ENCODE measurements at places on chromosomes 12 and 14.
A peak's percentile ranks its signal among the peaks of the same experiment; 100 is the strongest.

DNA sequence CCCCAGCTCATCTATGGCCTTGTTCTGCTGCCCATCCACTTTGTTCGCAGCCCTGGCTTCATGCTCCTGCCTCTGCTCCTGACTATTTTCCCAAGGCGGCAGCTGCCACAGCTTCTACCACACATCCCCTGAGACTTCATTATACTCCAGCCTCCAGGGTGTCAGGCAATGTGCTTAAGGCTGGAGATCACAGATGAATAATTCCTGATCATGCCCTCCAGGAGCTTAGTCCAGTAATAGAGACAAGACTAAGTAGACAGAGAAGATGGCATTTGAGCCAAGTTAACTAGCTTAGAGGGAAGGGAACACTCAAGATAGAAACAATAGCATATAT, 7.1 kb downstream of the TAPBPL start:
- no peak for DNase-seq

GRCh38 chr12:1972260-1972659, 32.0 kb downstream of the DCP1B start:
- peak; percentile 59 for DNase-seq

DNA sequence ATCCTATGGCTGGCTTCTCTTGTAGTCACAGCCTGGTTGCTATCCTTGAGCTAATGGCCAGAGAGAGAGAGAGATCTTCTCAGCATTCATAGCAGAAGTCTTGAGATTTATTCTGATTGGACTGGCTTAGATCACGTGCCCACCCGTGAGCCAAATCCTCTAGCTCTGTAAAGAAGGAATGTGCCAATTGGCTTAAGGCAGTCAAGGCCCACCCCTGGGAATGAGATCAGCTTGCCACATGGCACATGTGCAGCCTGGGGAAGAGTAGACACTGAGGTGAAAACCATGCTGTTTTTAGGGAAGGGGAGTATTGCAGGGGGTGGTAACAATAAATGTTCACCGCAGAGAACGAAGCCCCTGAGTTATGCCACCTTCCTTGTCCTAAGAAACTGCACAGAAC, 36.3 kb downstream of the PLEKHG7 start:
- DNase-seq = peak; percentile 22

GRCh38 chr14:52922059-52922458, 28.8 kb downstream of the FERMT2 start:
- DNase-seq = no peak

DNA sequence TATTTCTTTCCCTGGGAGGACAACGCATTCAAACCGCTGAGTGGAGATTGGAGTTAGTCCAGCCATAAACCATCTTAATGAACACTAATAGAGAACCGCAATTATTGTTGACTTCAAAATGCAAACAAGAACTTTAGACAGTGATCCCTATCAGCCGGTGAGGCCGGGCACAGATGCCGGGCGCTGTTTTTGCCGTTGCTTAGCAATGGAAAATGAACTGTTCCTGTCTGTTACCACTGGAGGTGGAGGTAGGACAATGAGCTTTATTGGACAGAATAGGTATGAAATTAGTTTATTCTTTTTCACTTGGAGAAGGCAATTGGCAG, 216.8 kb downstream of the TTC8 start:
- no peak for DNase-seq

DNA sequence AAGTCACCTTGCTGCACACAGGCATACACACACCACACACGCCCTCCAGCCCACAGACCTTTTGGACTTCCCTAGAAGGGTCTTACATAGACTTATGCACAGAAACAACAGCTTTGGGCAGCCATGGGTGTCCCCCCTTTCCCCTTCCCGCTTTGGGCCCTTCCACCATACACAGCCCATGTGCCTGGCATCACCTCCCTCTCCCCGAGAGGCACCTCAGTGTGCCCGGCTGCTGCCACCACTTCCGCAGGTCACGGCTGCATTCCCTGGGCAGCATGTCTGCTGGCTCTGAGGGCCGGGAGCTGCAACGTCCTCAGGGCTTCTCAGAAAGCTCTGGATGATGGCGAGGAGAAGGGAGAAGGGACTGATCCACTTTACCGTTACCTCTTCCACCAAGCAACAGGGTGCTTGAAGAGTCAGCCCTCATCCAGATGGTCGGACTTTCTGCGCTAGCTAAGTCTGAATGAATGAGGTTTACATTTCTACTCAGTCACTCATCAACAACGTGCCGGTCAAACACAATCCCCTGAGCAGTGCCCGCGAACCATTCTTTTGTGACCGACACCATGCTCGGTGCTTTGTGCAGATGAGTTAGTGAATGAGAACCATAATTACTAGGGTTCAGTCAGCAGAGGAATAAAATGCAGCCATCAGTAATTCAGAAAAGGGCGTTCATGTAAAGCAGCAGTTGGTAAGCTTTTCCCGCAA, 72.2 kb upstream of the BCL11B start:
- DNase-seq = no peak

GRCh38 chr14:69852531-69853321, 26.5 kb upstream of the SMOC1 start:
- no peak for DNase-seq

DNA sequence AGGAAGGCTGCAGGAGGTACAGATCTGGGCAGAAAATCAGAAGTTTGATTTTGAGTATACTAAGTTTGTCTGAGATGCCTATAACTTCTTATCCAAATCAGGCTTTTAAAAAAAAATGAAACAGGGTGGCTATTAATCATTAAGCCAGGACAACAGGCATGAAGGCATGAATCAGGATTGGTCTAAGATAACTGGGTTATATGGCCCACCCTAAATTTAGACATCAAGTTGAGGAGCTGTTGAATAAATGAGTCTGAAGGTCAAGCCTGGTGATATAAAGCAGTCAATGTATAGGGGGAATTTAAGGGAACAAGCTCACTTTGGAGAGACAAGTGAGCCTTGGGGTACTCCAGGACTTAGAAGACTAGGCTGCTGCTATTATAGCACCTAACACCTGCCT, 28.6 kb downstream of the NEK9 start:
- DNase-seq = no peak

GRCh38 chr12:55051197-55051947, 31.6 kb downstream of the NEUROD4 start:
- DNase-seq = no peak

DNA sequence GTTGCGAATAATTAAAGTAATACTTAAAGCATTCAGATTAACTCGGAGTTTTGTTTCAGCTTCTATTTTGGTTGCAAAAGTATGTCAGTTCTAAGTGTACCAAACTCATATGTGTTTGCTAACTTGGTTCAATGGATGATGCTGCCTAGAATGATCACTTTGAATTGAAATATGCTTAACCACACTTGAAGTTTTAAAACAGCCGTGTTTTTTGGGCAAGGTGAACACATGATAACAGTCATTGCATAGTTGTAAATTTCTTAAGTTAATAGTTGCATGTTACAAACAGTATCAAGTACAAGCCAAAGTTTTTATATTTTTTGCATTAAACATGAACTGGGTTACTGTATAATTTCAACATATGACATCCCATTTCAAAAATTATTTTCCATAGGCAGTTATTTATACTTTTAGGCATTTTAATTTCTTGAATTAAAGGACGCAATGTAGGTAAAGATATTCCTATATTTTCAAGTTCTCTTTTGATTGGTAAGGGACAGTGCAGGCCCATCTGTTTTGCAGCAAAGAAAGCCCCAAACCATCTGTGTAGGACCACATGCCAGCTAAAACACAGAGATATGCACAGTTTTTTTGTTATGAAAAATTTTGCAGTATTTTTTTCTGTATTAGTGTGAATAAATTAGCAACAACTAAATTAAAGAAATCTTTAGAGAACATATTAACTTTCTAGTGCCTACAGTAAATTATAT, 575.5 kb downstream of the PRKD1 start:
- DNase-seq = no peak

DNA sequence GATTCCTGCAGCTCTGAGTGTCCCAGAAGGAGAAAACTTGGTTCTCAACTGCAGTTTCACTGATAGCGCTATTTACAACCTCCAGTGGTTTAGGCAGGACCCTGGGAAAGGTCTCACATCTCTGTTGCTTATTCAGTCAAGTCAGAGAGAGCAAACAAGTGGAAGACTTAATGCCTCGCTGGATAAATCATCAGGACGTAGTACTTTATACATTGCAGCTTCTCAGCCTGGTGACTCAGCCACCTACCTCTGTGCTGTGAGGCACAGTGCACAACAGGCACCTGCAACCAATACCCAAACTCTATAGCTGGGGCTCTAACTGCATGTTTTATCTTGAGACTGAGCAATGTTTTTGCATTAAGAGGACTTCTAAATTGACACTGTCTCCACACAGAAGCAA, 379.2 kb upstream of the OR4E1 start:
- no peak for DNase-seq

- DNase-seq = no peak
Measured at GRCh38 chr12:80364056-80364455, 80.0 kb upstream of the PTPRQ start.

DNA sequence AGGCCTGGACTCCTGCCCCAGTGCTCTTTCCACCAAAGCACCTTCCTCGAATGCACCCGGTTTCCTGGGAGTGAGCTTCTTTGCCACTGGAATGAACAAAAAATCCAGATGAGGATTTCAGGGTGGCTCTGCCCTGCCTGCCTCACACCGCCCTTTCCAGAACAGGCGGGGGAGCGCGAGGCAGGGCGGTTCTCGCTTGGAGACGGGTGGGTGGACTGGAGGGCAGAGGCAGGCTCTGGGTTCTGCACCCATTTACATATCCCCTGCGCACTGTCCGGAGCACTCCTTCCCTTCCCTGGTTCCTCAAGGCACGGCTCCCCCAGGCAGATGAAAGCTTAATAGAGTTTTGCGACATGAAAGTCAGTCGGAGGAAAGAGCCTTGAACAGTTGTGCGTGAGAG, 69.7 kb upstream of the DLK1 start:
- DNase-seq = no peak

DNA sequence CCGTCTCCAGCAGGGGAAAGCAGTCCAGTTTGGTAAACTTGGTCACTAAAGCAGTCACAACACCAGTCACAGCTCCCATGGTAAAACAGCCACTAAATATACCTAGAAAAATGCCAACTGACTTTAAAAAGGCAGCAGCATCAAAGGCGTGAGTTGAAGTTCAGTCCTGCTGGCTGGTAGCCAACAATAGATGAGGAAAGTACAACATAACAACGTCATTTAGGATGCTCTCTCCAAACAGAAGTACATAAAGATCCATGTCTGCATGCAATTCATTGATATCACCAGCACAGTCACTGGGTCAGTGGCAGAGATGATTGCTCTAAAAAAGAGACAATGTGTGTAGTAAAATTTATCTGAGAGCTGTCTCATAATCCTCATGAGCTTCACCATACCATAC, 59.3 kb upstream of the TMPO start:
- DNase-seq = no peak

GRCh38 chr14:36241183-36241582, 64.7 kb upstream of the PTCSC3 start:
- no peak for DNase-seq

- no peak for DNase-seq
Measured at GRCh38 chr14:95117937-95118721, 39.2 kb downstream of the DICER1 start.

- peak; percentile 93 for DNase-seq
Measured at GRCh38 chr12:120237360-120238171, 28.0 kb downstream of the PXN start.

DNA sequence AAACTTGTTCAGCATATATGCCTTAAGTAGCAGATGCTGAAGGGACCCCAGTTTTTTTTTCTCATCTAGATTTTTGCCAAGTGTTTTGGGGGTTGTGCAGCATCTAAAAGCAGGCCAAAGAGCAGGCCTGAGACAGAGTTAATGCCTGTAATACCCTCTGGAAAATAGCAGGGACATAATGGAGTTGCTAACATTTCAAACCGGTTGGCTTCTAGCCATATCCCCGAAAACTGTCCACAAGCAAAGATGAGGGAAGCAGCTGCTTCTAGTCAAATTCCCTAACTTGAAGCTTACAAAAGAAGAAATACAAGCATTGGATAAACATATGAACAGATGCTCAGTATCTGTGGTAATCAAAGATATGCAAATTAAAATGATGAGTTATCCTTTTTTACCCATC, 52.1 kb upstream of the AEBP2 start:
- no peak for DNase-seq

DNA sequence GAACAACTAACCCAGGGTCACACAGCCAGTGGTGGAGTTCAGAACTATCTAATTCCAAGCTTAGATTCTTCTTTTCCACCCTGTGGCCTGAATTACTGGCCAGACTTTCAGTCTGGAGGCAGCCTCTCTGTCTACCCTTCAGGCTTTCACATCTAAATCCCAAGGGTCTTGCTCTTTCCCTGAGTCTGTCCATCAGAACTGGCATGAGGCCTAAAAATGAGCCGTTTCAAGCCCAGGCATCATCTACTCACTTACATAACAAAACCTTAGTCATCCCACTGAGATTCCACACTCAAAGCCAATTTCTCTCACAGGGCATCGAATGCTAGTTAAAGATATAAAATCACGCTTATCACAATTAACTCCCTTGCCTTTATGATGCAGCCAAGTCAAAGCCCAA, 1.3 kb upstream of the PTGDR start:
- peak; percentile 47 for DNase-seq

GRCh38 chr12:110289044-110289710, 8.1 kb downstream of the ATP2A2 start:
- DNase-seq = no peak

- no peak for DNase-seq
Measured at GRCh38 chr14:55904086-55904485, 214.1 kb upstream of the PELI2 start.

GRCh38 chr14:36935976-36936678, 236.3 kb downstream of the SLC25A21 start:
- DNase-seq = peak; percentile 71

GRCh38 chr12:111424189-111424792, 18.6 kb downstream of the SH2B3 start:
- DNase-seq = no peak

GRCh38 chr14:74636424-74637177, 24.6 kb upstream of the LTBP2 start:
- DNase-seq = peak; percentile 62

Measured in EH (cell line).